Kidney glomerular epithelial cell (primary cell): ENCODE measurements at places on chromosomes 1 and 21.

GRCh38 chr1:153430166-153430553 lies 13.8 kb downstream of the S100A7A start:
- DNase-seq, result no peak

DNA sequence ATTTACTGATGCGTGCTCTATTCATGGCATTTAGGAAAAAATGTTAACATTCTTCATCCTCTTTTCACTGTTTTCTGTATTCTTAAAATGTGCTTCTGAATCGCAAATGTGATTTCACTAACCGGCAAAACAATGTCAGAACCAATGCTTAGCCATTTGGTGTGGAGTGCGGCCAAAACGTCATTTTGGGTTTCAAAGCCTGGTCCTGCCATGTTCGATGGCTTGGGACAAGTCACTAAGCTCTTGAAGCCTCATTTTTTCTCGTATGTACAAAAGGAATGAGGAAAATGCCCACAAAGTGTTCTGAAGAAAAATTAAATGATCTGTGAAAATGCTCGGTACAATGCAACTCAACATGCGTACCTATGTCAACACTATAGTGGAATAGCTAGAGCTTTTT lies 175.3 kb downstream of the APP start:
- no peak for DNase-seq

GRCh38 chr1:159895286-159895685 lies 4.7 kb downstream of the CFAP45 start:
- DNase-seq, result no peak

DNA sequence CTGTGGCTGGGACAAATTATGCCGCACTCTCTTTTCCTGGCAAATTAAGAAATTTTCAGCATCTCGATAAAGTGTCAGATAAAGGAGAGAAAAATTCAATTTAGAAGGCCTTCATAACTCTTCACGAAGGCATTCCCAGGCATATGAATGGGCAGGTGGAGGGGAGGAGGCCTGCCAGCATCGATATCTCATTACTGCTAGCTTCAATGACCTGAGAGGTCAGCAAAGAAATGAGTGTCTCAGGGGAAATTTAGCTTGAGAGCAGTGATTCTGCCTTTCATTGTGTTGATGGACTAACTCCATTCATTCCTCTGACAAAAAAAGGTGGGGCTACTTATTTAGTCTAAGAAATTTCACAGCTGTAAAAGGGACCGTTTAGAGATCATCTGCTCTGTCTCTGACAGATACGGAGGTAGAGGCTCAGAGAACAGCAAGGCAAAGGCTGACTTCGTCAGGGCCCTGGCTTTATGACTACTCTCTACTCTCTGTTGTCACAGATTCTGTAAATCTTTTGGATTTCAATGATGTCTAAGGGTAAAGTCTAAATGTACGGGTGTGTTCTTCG lies 212.0 kb upstream of the BEND5 start:
- no peak for DNase-seq

- no peak for DNase-seq
Observed at GRCh38 chr1:241090798-241091197, 266.2 kb downstream of the RGS7 start.

- no peak for DNase-seq
Observed at GRCh38 chr21:32516756-32517649, 68.3 kb downstream of the TCP10L start.

GRCh38 chr1:50417946-50418599 lies 5.2 kb downstream of the DMRTA2 start:
- no peak for DNase-seq

DNA sequence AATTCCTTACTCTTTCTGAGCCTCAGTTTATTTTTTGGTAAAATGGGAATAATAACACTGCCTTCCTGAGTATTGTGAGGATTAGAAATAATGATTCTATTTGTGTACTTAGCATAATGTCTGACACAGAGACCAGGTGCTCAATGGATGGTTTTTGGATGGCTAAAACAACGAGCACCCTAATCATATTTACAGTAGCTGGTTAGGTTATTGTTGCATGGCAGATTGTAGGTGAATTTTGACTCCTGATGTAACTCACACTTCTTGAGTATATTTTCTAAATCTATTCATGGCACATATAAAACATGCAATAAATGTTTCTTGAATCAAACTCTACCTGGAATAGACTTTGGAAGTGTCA lies 11.9 kb upstream of the DUSP10 start:
- DNase-seq, result no peak

- DNase-seq, result no peak
Observed at GRCh38 chr1:181318022-181318857, 165.1 kb upstream of the CACNA1E start.

DNA sequence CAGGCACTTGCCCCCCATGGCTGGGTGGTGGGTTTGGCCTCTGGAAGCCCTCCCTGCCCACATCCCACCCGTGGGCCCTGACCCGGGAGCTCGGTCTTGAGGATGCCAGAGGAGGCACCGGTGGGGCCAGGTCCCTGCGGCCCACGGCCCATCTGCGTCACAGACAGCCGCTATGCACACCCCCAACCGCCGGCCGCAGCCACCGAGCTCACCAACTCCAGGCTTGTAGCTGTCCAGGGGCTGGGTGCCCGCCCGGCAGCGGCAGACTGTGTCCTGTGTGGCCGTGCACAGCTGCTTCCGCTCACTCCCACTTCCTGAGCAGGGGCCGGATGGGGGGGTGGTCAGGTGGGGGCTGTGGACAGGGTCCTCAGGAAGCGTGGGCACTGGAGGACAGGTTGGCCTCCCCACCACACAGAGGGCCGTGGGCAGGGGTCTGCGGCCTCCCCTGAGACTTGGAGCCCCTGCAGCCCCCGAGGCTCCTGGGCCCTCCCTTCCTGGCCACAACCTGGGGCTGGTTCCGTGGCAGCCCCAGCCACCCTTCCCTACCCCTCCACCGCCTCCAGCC lies 1.1 kb downstream of the TNFRSF4 start:
- no peak for DNase-seq

DNA sequence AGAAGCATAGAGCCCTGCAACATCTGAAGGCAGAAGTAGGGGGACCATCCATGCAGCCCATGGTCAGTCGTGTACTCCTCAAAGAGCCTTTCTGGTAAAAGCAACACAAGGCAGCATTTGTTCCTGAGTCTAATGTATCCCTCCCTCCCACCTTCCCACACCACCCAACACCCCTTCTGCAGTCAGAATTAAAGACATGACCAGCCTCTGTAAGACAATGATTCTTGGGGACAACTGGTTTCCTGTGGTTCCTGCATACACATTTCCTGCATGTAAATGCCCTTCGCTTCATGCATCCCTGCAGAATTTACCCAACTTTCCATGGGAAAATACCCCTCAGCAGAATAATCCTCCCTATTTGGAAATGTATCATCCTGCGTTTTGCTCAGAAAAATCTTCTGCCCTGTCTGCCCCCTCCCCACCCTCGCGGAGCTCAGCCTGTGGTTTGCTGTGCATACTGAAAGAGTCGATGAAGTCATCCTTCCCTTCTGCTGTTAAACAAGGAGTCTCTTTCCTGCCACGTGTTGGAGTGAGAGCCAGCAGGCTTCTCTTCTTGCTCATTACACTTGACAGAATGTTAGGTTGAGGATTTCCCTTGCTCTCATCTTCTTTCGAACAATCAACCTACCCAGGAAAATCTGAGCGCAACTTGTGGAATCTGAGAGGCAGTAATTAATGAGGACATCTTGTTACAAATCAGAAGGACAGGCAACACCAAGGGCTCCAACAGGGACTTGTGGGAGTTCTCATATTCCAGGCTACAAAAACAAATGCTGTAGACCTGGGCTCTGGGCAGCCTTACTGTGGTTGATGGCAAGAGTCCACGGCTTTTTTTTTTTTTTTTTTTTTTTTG lies 4.7 kb downstream of the TNN start:
- peak; percentile 53 for DNase-seq

DNA sequence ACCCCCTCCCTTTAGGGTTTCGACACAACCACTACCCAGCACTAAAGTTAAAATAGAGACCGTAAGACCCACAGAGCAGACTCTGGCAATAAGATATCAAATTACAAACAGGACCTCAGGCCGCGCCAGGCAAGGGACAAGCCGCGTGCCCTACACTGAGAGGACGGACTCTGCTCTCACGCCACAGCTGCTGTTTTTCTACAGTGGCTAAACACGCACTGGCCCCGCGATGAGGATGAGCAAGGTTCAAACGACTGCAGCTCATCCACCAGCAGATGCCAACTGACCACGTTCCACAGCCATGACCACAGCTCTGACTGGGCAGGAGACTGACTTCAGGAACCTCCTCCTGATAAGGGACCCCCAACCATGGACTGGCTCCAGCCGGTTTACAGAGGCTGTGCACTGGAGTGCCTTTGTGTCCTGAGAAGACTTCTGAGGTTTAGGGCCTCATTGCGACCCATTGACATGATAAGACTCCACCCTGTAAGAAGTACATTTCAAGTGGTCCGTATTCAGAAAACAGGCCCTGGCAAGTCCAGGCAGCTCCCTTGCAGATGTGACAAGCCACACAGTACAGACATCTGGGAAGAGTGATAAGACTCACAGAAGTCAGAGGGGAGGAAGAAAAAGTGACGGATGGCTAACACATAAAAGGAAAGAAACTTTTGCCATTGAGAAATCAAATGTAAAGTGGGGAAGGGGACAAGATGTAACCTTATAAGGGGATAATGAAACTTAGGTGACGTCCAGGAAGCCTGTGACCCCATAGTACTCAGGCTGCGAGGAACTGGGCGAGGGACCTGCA lies 1.5 kb upstream of the KRTAP10-6 start:
- no peak for DNase-seq

DNA sequence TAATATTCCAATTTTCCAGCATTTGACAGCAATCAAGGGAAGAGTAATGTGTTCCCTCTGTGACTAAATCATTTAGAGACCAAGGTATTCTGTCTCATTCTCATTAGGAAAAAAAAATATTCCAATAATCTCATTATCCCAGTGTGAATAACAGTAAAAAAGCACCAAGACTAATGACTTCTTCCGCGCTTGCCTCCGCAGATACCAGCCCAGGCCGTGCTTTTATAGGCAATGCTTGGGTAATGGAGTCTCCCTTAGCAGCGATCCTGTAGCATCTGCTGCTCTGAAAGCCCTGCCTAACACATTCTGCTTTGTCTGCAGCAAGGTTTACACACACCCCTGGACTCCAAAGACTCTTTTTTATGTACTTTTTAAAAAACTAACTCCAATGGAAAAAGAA lies 470.0 kb upstream of the CAMK1G start:
- DNase-seq, result no peak

GRCh38 chr1:29364101-29364678 lies 127.9 kb downstream of the PTPRU start:
- DNase-seq, result no peak

GRCh38 chr1:227002531-227003049 lies 62.5 kb downstream of the COQ8A start:
- no peak for DNase-seq

DNA sequence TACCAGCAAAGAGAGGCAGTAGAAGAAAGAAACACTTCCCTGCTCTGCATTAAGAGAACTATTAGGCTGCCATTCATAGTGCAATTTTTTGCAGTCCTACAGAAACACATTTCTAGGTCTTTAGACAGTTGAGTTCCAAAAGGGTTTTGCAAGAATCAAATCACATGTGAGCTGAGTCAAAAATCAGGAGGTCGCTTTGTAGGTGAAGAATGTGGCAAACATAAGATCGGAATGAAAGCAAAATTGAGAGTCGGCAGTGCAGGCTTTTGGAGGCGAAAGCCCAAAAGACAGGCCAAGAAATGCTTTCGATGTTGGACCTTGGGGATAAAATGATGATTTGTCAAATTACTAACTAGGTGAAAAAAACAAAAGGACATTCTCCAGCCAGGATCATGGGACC lies 213.5 kb upstream of the NRIP1 start:
- no peak for DNase-seq

GRCh38 chr1:191977874-191978506 lies 180.3 kb upstream of the RGS18 start:
- no peak for DNase-seq

- DNase-seq, result peak; percentile 68
Observed at GRCh38 chr21:14901482-14901958, 163.3 kb downstream of the NRIP1 start.

- DNase-seq, result no peak
Observed at GRCh38 chr1:197306381-197307062, 38.5 kb downstream of the CRB1 start.

GRCh38 chr1:16621300-16621658 lies 7.9 kb upstream of the NBPF1 start:
- no peak for DNase-seq

GRCh38 chr1:227739636-227740035 lies 4.4 kb downstream of the SNAP47 start:
- no peak for DNase-seq

DNA sequence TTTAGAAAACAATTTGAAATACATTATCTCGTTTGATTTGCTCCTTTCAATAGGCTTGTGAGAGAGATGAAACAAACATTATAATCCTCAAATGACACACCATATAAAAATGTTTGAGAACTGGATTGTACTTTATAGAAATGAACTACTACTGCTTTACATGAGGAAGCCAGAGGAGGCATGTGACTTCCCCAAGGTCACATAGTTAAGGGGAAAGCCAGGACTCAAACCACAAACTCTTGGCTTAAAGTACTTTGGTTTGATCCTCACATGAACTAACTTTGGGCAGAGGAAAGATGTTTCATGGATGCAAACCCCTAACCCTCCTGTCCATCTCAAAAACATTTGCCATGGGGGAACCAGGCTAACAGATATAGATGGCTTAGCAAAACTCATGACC lies 4.7 kb downstream of the ARHGEF11 start:
- DNase-seq, result no peak

DNA sequence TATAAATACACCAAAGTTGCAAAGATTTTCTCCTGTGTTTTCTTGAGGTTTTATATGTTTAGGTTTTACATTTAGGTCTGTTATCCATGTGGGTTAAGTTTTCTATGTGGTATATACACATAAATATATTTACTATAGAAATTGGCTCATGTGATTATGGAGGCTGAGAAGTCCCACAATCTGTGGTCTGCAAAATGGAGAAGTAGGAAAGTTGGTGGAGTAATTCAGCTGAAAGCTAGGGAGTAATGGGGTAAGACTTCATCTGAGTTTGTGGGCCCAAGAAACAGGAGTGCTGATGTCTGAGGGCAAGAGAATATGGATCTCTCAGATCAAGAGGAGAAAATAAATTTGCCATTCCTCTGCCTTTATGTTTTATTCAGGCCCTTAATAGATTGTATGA lies 146.0 kb downstream of the GPATCH2 start:
- no peak for DNase-seq

GRCh38 chr1:38559446-38560165 lies 300.0 kb downstream of the RRAGC start:
- no peak for DNase-seq

DNA sequence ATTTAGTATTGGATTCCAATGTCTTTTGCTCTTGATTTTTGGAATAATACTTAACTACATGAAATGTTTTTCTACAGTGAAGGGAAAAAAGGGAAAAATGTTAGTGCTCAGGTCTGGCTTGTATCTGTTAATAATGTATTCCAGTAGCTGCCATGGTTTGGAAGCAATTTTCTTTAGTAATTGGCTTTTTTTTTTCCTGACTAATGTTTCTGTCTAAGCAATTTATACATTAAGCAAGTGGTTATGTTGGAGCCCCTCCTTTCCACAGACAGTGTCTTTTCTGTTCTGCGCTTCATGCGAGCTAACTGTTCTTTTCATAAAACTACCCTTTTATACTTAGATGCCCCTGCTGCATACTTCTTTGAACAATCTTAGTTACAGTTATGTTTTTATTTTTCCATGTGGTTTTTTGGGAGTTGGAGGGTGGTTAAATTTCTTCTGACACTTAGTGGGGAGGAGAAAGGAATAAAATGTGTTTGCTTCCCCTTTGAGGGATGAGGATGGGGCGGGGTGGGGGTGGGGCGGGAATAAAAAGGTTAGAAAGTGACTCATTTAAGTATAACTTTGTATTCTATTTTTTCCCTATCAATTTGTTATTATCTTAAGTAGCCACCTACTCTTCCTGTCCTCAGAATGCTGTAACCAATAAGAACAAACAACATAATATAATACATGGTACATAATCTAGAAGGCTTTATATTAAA lies 83.1 kb downstream of the CLIC4 start:
- no peak for DNase-seq
